Mucosa of gallbladder (tissue), 1 donor: ENCODE measurements at places on chromosomes 6 and 20. TPM values are rescaled to one million over a fixed set of nuclear protein-coding genes. Genes with fewer than 3 reads are reported as not detected.

ULBP2 gene
- total RNA-seq: 0.14 TPM

CCM2L gene
- 5.6 TPM for total RNA-seq

FERMT1 gene
- total RNA-seq: 9.2 TPM

SLCO4A1 gene
- total RNA-seq: 5.9 TPM

GSTA1 gene
- 382 TPM for total RNA-seq

DNA sequence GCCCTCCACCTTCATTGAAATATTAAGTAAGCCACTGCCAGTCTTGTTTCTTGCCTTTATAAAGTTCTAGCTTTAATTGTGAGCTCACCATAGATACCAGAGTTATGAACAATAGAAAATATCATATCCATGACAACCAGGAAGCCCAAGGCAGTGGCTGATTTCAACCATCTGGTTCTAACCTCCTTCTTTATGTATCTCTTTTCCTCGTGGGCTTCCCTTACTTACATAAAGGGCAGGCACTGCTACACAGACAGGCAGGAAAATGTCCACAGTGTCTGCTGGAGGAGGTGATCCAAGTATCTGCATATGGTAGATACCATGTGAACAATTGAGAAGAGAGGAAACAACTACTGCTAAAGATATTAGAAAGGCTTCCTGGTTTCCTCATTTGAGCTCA is 65.2 kb upstream of the PRND start:
- no peak for DNase-seq

DNA sequence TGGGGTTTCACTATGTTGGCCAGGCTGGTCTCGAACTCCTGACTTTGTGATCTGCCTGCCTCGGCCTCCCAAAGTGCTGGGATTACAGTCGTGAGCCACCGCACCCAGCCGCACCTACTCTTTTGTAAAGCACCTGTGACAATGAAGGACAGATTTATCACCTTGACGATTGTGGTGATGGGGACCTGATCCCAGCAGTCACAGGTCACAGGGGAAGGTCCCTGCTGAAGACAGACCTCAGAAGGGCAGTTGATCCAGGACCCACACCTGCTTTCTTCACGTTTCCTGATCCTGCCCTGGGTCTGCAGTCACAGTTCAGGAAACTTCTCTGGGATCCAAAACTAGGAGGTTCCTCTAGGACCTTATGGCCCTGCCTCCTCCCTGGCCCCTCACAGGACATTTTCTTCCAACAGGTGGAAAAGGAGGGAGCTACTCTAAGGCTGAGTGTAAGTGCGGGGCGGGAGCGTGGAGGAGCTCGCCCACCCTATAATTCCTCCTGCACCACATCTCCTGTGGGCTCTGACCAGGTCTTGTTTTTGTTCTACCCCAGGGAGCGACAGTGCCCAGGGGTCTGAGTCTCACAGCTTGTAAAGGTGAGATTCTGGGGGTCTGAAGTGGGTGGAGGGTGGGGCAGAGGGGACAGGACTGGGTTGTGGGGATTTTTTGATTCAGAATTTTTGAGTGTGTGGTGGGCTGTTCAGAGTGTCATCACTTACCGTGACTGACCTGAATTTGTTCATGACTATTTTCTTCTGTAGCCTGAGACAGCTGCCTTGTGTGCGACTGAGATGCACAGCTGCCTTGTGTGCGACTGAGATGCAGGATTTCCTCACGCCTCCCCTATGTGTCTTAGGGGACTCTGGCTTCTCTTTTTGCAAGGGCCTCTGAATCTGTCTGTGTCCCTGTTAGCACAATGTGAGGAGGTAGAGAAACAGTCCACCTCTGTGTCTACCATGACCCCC is 3.0 kb downstream of the HLA-E start:
- DNase-seq: no peak

GRCh38 chr20:37518606-37519507 is 2.2 kb upstream of the NNAT start:
- peak; percentile 47 for DNase-seq

DNA sequence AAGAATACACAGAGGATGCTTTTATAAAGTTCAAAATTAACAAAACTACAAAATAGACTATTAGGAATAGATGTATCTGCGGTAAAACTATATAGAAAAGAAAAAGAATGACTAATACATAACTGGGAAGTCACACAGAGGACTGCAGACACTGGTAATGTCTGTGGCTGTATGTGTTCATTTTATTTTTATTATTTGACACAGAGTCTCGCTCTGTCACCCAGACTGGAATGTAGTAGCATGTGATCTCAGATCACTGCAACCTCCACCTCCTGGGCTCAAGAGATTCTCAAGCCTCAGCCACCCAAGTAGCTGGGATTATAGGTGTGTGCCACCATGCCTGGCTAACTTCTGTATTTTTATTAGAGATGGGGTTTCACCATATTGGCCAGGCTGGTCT is 38.9 kb downstream of the ESF1 start:
- DNase-seq: no peak

DNA sequence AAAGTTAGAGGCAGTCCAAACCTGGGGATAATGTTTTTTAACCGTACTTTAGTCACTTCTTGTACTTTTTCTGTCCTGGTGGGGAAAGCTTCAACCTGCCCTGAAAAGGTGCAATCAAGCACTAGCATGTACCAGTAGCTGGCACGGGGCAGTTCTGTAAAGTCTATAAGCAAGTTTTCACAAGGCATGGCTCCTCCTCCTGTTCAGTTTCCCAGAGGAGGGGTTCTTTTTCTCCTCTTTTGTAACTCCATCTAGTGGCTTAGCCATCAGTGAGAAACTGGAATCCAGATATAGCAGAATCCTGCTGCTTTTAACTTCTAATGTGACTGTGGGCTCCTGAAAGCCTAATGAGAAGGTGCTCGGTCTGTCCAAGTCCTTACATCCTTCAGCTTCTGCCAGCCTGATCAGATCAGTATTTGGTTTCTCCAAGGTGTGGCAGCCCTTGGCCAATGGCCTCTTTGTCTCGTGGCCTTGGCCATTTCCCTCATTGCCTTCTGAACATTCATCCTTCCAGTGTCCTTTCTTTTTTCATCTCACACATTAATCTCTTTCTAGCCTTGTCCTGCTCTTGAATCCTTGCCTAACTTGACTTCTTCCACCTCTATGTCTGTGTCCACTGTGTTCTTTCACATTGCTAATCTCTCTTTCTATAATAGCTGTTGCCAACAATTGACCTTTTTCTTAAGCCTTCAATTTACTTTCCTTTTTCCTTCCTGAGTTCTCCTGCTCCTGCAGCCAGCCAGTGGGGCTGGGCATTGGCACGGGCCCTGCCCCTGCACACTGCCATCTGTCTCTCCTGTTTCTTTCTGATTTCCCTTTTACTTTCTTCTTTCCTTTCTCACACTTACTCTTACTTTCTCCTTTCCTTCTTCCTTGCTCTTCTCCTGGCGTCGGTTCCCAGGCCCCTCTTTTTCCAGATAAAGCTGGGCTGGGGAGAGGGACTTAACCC is 222.0 kb upstream of the SYNCRIP start:
- DNase-seq: no peak

DNA sequence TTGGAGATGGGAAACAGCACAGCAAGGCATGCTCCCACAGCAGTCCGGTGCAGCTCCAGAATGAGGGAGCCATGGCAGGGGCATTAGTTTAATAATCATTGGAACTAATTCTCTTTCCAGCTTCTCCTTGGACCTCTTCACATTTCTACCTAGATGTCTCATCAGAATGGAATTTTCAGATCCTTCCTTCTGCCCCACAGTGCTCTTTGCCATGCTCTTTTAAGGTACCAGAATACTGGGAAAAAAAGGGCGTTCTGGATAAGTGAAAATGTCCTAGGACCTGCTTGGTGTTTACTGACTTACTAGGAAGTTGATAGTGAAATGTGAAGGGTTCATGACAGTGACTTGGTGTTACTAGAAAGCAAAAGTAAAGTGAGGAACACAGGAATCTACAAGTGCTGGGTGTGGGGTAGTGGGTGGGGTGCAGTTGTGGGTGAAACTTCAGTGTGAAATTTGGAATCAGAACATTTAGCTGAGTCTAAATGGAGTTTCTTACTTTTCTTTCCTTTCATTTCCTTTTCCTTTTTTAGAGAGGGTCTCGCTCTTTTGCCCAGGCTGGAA is 207.1 kb downstream of the ARID1B start:
- DNase-seq: no peak

- DNase-seq: no peak
Measured at GRCh38 chr6:83352424-83353061, 78.3 kb downstream of the ME1 start.
